ENCODE measurements at places on chromosomes 16 and 17.

GRCh38 chr16:2042171-2042985, 5.3 kb downstream of the NTHL1 start:
- no peaks in the 10 kb centered on the region for H3K27me3 ChIP-seq
- no peak overlapping the region for H3K4me3 ChIP-seq
- DNase-seq = no peak
- H3K4me1 ChIP-seq = peaks cover 80% of the 10 kb centered on the region

GRCh38 chr17:21288571-21289017, 4.1 kb downstream of the MAP2K3 start:
- H3K36me3 ChIP-seq = no peaks in the 10 kb centered on the region
- no peaks in the 10 kb centered on the region for H3K27me3 ChIP-seq
- peak overlapping the region; percentile 94 for H3K27ac ChIP-seq
- H3K4me3 ChIP-seq = peak overlapping the region; percentile 88
- no peak for DNase-seq
- H3K4me1 ChIP-seq = peaks cover 59% of the 10 kb centered on the region

DNA sequence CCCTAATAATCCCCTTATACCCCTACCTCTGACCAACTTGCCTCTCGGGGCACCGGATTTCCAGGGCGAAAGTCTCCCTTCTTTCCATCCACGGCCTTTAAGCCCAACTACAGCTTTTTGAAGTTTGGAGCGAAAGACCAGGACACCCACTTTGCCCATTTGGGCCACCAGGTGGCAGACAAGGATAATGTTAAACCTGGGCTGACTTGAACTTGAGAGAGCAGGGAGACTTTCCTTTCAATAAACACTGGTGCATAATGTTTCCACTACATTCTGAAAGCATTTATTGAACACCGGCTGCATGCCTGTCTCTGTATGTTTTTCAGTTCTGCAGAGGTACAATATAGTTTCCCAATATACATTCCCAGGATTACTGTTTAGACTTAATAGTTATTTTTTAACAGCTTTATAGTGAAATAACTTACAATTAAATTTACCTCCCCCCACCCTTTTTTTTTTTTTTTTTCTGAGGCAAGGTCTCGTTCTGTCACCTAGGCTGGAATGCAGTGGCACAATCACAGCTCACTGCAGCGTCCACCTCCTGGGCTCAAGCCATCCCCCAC, 6.9 kb upstream of the CES3 start:
- DNase-seq = no peak
- no peaks in the 10 kb centered on the region for H3K27me3 ChIP-seq
- H3K4me1 ChIP-seq = peaks cover under 1% of the 10 kb centered on the region
- no peaks in the 10 kb centered on the region for H3K36me3 ChIP-seq

GRCh38 chr16:58999762-59000161, 265.6 kb upstream of the GOT2 start:
- H3K27ac ChIP-seq = no peak overlapping the region
- H3K4me3 ChIP-seq = no peak overlapping the region
- H3K27me3 ChIP-seq = no peaks in the 10 kb centered on the region
- H3K36me3 ChIP-seq = no peaks in the 10 kb centered on the region
- DNase-seq = no peak

- no peaks in the 10 kb centered on the region for H3K27me3 ChIP-seq
- peaks cover 15% of the 10 kb centered on the region for H3K4me1 ChIP-seq
- DNase-seq = no peak
- no peak overlapping the region for H3K4me3 ChIP-seq
- no peaks in the 10 kb centered on the region for H3K36me3 ChIP-seq
- no peak overlapping the region for H3K27ac ChIP-seq
Measured at GRCh38 chr17:79944251-79944812, 91.3 kb downstream of the TBC1D16 start.

DNA sequence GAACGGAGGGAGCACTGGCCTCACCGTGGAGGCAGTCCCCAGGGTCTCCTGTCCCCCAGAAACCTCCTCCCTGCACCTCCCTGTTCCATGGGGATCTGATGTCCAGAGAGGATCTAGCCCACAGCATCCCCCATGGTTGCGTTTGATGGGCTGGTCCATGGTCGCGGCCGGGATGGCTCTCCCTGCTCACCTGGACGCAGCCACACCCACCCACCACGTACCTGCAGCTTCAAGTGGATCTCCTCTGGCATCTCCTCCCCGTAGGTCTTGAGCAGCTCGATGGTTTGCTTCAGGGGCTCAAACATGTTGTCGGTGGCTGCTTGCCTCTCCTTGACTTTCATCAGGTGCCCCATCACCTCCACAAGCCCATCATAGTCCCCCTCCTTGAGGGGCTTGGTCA, 47.9 kb downstream of the DNAH17 start:
- no peaks in the 10 kb centered on the region for H3K27me3 ChIP-seq
- H3K4me1 ChIP-seq = no peaks in the 10 kb centered on the region
- H3K36me3 ChIP-seq = no peaks in the 10 kb centered on the region

- H3K36me3 ChIP-seq = no peaks in the 10 kb centered on the region
- no peaks in the 10 kb centered on the region for H3K4me1 ChIP-seq
- no peak overlapping the region for H3K27ac ChIP-seq
- H3K27me3 ChIP-seq = no peaks in the 10 kb centered on the region
- no peak for DNase-seq
Measured at GRCh38 chr16:87713451-87714229, 52.1 kb downstream of the KLHDC4 start.

All from vagina (tissue), 2 donors.